NCI-H2081 treated with DMSO at 0.1 percent for 48 hours (cell line): ENCODE measurements at places on chromosomes 5 and 9.

DNA sequence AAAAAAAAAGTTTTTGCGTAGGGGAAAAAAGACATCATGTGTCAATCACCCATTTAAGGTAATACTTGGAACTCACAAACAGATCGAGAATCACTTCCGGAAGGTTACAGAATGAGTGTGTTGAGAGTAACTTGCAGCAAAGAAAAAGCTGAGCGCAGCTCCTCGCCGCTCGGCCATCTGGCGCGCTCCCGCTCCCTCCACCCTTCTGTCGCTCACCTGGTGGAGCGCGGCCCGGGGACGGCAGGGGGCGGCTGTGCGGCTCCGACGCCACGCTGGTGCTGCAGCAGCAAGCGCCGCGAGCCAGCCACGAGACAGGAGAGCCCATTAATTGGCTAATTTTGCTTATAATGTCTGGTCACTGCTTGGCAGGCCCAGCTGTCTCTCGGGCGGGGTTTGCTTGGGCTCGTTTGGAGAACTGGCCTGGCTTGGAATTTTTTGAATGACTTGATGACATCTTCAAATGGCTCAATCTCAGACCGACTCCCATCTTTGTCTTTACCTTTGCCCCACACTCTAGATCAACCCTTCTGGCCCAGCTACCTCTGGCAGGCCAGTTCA lies 601.8 kb downstream of the CCDC171 start:
- no peak for DNase-seq

DNA sequence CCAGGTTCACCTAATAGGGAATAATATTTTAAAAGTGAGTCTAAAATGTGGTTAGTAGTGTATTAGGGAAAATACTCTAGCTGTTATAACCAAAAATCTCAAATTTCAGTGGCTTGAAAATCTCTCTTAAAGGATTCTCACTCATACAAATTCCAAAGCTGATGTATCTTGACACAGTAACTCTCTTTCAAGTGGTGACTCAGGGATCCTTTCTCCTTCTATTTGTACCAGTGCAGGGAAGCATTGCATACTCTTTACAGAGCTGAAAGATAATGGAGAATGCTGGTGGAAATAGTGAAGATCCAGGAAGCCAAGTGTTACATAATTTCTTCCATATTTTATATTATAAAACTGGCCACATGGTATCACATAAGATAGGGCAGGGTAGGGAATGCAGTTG lies 560.2 kb upstream of the CDH9 start:
- no peak for DNase-seq

- DNase-seq: no peak
These were observed 11.9 kb downstream of the TNFAIP8 start for GRCh38 chr5:119367502-119368237.

GRCh38 chr5:76456258-76456657 lies 53.2 kb downstream of the IQGAP2 start:
- no peak for DNase-seq

DNA sequence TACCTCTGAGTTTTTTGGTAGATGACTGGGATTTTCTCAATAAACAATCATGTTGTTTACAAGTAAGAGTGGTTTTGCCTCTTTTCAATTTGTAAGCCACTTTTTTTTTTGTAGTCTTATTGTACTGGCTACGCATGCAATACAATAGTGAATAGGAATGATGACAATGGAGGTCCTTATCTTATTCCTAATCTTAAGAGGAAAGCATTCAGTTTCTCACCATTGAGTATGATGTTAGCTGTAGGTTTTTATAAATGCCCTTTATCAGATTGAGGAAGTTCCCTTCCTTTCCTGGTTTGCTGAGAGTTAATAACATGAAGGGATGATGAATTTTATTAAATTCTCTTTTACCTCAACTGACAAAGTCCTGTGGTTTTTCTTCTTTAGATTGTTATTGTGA lies 155.2 kb downstream of the ADAMTSL1 start:
- no peak for DNase-seq

DNA sequence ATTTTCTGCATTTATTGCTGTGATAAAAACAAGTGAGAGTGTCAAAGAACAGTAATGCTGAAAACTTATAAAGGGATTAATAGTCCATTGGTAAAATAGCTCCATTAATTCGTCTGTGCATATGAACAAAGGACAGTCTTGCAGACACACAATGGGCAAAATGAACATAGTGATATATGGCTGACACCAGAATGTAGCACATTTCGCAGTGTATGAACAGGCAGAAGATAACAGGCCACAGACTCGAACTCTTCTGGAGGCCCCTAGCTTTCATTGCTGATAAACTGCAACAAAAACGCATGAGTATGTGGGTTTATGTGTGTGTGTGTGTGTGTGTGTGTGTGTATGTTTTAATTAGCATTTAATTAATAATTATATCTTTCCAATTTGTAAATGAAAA lies 354.8 kb downstream of the TAF11L14 start:
- peak; percentile 33 for DNase-seq

DNA sequence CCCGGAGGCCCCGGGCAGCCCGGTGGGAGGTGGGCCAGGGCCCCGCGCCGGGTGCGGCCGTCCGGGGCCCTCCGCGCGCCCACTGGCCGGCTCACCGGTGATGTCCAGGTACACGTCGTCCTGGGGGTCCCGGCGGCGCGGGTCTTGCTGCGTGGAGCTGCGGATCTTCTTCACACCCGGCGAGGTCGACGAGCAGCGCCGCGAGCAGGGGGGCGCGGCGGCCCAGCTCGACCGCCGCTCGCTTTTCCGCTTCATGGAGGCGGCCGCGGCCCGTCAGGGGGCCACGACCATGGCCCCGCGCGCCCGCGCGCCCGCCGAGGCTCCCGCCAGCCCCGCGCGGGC lies 548 bp downstream of the CDC14B start:
- no peak for DNase-seq

- no peak for DNase-seq
These were observed 189.7 kb upstream of the SGCD start for GRCh38 chr5:156137071-156137869.

DNA sequence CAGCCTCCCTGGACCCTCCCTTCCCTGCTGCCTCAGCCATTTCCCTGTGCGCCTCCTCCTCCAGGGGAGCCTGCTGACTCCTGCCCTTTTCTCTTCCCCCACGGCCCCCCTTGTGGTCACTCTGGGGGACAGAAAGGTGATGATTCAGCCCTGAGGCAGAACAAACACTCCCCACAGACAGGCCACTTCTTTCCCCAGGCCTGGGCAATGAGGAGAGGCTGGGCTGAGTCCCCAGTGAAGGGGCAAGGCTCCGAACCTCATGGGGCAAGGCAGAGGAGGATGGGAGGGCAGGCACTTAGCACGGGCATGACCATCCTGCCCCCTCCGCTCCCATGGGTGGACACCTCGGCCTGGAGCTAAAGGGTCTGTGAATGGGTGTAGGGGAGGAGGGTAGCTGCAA lies 21.0 kb downstream of the CSF1R start:
- DNase-seq: no peak

DNA sequence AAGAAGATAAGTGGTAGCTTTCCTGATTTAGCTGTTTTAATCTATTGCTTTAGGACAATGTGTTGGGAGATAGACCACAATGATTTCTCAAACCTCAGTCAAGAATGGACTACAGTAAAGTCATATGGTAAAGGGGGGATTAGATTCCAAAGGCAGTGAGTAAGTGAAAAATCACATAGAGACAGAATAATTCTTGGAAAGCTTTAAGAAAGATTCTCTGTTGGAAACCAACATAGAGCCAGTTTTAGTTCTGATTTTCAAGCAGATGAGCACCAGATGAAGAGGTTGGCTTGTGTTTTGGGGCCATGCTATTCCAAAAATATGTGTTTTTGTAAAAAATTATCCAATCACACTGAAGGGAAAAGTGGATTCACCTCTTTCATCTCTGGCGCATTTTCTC lies 256.8 kb upstream of the RPS23 start:
- DNase-seq: no peak

GRCh38 chr5:115859378-115859777 lies 17.6 kb downstream of the AP3S1 start:
- no peak for DNase-seq

GRCh38 chr5:116736671-116737070 lies 162.0 kb upstream of the SEMA6A start:
- no peak for DNase-seq

DNA sequence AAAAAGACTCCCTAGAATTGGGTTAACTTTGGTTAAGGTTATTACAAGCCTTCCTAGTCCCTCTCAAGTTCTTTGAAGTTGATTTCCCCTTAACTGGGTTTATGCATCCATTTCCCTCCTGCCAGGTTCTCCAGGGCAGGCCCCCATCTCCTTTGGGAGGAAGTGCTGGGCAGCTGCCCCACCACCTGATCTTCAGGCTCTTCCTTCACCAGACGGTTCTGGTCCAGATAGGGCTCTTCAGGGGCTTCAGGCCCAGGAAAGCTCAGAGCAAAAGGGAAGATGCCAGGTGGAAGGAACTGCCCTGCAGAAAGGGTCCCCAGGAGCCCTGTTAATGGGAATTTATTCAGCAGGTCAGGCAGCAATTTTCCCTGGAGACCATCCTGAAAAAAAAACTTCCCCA lies 2.1 kb downstream of the SMIM32 start:
- DNase-seq: no peak

- no peak for DNase-seq
These were observed 26.4 kb upstream of the CARNMT1 start for GRCh38 chr9:75054368-75055001.

DNA sequence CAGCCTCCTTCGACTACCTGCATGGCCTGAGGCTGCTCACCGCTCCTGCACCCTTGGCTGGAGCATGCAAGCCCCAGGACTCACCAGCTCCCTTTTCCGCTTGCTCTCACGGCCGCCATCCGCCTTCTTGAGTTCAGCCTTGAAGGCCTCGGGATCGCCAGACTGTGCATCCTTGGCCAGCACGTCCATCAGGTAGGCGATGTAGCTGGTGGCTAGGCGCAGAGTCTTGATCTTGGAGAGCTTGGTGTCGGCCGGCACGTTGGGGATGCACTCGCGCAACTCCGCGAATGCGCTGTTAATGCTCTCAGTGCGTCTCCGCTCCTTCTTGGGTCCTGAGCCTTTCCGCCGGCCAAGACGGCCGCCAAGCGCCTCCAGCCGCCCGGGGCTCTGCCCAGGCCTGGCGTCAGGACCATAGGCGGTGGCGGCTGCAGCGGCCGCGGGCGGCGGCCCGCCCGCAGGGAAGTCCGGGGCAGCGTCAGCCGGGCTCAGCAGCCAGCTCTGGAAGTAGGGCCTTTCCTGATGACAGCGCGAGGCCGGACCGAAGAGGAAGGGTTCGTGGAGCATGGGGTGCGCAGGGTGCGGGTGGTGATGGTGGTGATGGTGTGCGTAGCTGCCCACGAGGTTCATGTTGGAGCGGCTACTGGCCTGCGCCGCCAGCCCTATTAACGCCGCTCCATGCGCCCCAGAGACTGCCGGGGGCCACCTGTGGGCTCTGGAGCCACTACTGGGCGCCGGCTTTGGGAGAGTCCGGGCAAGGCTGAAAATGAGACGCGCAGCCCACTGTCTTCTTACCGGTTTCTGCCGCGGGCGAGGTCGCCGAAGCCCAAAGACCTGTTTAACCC lies 424 bp downstream of the HAND1 start:
- DNase-seq: no peak

GRCh38 chr5:42807722-42808447 lies 3.8 kb downstream of the SELENOP start:
- DNase-seq: no peak

GRCh38 chr5:55873234-55873633 lies 22.1 kb downstream of the IL31RA start:
- DNase-seq: no peak

DNA sequence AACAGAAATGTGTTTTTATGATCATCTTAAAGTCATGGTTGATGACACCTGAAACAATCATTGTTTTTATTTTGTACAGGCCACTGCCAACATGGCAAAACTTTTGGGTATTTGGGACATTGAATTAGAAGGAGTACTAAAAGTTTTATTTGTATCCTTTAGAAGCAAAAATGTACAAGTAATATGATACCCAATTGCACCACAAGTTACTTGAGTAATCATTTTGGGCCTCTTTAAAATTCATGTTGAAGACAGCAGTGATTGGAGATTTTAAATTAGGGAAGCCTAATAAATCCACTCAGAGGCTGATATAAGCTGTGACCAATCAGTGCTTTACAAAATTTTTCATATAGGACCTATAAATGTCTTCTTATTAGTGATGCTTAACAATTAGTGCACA lies 212.9 kb downstream of the MARCHF11 start:
- no peak for DNase-seq

- no peak for DNase-seq
These were observed 1038.6 kb upstream of the DMAC1 start for GRCh38 chr9:8838136-8838535.

DNA sequence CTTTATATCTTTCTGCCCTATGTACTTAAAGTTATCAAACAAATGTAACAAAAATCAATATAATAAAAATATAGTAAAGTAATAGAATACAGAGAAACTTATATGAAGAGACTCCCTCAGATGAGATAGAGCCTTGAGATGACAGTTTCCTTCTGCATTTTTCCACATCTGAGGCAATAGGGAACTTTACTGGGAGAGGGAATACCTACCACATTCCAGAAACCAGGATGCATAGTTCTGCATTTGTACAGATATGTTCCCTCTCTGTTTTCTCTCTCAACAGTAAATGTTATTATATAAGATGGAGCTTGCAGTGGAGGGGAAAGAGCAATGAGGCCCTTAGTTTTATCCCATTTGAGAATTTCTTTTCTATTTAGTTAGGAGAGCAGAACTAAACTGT lies 109.6 kb upstream of the KCNN2 start:
- no peak for DNase-seq

- DNase-seq: no peak
These were observed 8.9 kb downstream of the SMAD5 start for GRCh38 chr5:136141561-136141960.

DNA sequence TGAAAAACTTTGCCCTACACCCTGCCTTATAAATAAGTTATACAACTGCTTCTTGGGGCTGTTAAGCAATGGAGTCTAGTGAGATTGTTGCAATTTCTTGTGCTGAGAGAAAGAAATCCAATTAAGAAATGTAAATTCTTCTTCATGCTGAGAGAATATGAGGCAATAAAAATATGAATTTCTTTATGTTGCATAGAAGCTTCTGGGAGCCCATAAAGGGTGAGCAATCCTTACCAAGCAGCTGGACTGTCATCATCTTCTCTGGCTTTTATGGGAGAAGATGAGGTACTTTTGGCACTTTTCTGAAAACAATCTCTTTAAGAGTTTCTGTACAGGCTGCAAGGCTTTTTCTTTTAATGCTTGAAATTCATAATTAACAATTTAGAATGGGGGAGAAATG lies 204.3 kb downstream of the DMRTA1 start:
- no peak for DNase-seq

DNA sequence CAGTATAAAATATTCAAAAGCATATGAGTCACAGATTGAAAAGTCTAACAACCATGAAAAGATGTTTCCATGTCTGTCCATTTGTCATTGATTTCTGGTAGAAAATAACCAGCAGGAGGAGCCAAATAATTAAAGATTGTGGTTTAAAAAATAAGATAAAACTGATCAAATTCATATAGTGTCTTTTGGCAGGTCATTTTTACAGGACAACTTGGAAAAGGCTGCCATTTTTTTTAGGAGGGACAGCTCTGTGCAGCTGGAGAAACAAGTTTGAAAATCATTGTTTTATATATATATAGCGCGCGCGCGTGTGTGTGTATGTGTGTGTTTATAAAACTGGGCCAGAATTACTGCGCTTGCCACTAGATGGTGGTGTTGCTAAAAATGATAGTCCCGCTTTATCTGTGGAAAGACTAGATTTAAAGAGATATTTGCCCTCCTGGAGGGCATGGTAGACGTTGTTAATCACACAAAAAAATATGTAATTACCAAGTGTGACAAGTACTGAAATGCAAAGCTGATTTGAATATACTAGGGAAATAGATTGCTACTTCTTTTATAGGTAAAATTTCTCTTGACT lies 1.3 kb upstream of the TRMO start:
- DNase-seq: peak; percentile 76
